Pancreas (tissue), 10 donors: ENCODE measurements at places on chromosomes 6 and 20.

DNA sequence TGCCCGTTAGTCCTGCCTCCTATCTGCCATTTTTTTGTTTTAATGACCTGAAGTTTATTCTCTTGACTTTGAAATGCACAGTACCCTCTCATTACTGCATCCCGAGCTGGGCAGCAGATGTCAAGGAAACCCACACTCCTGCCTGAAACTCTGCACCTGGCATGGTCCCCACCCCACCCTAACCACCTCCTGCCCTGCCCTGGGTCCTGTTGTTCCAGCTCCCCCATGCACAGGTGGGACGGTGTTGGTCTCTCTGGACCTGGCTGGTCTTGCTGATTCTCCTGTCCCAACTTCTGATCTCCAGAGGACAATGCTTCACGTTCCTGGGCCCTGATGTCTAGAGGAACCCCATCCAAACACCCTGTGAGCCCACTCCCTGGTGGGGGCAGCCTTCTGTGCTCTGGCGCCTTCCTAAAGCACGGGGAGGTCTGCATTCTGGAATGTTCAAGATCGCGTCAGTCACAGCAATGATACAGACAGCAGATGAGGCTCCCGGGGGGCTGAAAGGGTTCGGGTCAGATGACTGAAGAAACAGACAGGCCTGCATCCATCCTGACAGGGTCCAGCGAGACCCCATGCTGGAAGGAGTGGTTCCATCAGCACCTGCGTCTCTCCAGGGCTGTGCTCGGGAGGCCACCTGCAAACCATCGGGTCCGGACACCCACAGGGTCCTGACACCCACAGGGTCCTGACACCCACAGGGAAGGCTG is 73.6 kb downstream of the ERMARD start:
- no peaks in the 10 kb centered on the region for H3K36me3 ChIP-seq
- no peaks in the 10 kb centered on the region for H3K4me1 ChIP-seq
- DNase-seq = no peak

DNA sequence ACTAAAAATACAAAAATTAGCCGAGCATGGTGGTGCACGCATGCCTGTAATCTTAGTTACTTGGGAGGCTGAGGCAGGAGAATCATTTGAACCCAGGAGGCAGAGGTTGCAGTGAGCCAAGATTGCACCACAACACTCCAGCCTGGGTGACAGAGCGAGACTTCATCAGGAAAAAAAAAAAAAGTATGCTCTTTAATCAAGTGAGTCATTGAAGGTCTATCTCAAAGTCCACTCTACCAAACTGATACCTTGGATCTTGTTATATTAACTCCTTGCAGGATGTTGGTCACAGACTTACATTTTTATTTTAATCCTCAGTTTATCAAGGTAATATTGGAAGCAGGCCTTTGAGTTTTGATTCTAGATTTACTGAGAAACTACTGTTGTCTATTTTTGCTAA is 348.7 kb downstream of the COL12A1 start:
- no peaks in the 10 kb centered on the region for H3K27me3 ChIP-seq
- H3K4me1 ChIP-seq = no peaks in the 10 kb centered on the region
- no peak overlapping the region for H3K27ac ChIP-seq
- no peak for DNase-seq

DNA sequence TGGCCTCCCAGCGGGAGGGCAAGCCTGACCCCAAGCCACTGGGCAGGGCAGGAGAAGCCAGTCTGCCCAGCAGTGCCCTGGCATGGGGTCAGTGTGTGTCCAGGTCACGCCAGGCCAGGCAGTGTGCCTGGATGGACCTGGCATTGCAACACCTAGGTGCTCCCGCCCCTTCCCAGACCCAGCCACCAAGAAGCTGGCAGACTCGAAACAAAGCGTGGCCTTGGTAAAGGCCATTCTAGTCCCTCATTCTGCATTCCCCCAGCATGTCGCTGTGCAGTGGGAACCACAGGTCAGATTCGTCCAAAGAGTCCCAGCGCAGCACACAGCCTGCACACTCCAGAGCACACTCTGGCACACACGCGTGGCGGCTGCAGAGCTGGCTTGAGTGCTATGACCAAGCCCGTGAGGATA is 19.3 kb upstream of the APMAP start:
- peak overlapping the region; percentile 3 for H3K27ac ChIP-seq
- no peaks in the 10 kb centered on the region for H3K27me3 ChIP-seq
- H3K4me3 ChIP-seq = no peak overlapping the region
- H3K36me3 ChIP-seq = no peaks in the 10 kb centered on the region
- H3K4me1 ChIP-seq = peaks cover 16% of the 10 kb centered on the region
- peak; percentile 68 for DNase-seq

- H3K27ac ChIP-seq = no peak overlapping the region
- no peaks in the 10 kb centered on the region for H3K27me3 ChIP-seq
- no peaks in the 10 kb centered on the region for H3K4me1 ChIP-seq
- DNase-seq = peak; percentile 34
These were observed 29.5 kb upstream of the SPDEF start for GRCh38 chr6:34585512-34586061.

DNA sequence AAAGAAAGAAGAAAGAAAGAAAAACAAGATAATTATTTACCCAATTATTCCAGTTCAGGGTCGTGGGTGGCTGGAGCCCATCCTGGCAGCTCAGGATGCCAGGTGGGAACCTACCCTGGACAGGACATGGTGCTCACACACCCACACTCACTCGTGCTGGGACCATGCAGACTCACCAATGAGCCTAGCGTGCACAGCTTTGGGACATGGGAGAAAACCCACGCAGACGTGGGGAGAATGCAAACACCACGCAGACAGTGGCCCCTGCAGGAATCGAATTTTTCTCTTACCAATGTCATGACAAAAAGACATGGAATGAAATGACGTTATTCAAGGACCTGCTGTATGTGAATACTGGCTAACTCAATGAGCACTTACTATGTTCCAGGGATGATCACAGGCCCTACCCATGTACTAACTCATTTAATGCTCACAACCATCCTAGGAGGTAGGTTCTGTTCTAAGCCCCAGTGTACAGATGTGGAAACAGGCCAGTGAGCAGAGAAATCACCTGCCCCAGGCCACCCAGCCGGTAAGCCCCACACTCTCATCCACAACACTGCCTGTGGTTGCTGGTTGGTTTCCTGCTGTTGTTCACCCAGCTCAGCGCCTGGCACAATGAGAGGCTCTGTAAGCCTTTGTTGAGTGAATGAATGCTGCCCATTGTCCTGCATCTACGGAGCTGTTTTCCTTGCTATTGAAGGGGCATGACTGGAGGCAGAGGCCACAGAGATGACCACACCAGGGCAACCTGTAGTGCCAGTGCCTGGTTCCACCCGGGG is 6.8 kb upstream of the PI16 start:
- no peak overlapping the region for H3K27ac ChIP-seq
- H3K27me3 ChIP-seq = no peaks in the 10 kb centered on the region
- no peaks in the 10 kb centered on the region for H3K36me3 ChIP-seq
- DNase-seq = no peak
- H3K4me1 ChIP-seq = no peaks in the 10 kb centered on the region

- H3K4me3 ChIP-seq = no peak overlapping the region
- no peak overlapping the region for H3K27ac ChIP-seq
- DNase-seq = no peak
- no peaks in the 10 kb centered on the region for H3K27me3 ChIP-seq
- no peaks in the 10 kb centered on the region for H3K4me1 ChIP-seq
These were observed 22.9 kb downstream of the GJA10 start for GRCh38 chr6:89917216-89917615.
